Cerebellum (tissue), 4 donors: ENCODE measurements at places on chromosomes 2 and 18.

DNA sequence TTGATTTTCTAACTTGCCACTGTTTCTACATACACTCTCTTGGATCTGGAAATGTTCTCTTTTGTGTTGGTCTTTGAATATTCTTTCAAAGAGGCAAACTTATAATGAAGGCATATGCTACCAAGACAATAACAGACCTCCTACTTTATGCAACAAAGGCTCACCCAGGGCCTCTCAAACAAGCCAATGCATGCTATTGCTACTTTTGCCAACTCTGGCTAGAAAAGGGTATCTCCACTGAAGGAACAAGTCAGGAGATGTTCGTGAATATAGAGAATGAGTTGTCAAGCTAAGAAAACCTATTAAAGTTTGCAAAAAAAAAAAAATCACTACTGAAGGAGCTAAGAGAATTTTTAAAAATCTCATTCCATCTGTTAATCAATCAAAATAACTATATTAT is 15.9 kb upstream of the DSG2 start:
- DNase-seq = no peak

GRCh38 chr2:54999182-54999581 is 51.1 kb downstream of the RTN4 start:
- peak; percentile 45 for DNase-seq

DNA sequence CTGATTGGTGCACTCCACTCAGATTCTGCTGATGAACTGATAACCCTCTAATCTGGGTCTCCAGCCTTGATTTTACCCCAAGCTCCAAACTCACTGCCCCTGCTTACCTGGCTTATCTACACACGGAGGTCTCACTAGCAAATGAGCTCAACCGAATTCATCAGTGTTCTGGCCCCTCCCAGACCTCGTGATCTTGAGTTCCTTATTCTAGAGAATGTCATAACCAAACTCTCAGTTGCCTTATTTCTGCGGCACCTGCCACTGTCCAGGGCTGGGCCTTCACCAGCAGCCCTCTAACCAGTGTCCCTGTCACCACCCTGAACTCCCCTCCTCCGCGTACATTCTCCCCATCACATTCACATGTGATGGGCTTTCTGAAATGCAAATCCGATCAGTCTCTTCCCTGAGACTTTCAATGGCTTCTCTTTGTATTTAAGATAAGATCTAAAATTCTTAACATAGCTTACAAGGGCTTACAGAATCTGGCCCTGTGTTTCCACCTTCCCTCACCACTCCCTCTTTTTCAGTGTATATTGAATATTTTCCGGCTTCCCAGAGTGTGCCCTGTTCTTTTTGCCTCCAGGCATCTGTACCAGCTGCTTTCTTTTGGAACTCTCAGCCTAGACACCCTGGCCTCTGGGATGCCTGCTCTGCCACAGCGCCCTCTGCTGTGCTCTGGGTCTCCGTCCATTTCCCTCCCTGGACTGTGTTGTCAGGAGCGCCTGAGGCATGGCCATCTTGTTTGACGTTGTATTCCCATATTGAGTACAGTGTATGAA is 31.1 kb downstream of the NAB1 start:
- no peak for DNase-seq

DNA sequence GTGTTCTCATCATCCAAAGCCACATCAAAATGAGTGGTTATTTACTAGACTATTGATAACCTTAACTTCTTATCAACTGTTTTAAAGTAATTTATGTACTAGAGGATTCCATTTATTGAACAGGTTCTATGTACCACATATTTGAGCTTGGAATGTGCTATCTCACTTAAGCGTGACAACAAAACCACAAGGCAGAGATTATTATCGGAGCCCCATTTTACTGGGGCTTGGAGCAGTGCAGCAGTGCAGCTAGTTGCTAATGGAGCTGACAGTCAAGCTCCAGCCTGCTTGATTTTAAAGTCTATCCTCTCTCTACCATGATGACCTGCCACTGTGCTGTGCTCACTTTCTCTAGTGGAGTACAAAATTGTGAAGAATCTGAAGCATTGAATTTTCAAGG is 24.6 kb downstream of the GCG start:
- no peak for DNase-seq

- DNase-seq = no peak
Observed at GRCh38 chr2:4175343-4175742, 472.0 kb downstream of the DCDC2C start.
